HFFc6 (cell line): ENCODE measurements at places on chromosomes 4 and X. TPM values are rescaled to one million over a fixed set of nuclear protein-coding genes. Genes with fewer than 3 reads are reported as not detected.

DNA sequence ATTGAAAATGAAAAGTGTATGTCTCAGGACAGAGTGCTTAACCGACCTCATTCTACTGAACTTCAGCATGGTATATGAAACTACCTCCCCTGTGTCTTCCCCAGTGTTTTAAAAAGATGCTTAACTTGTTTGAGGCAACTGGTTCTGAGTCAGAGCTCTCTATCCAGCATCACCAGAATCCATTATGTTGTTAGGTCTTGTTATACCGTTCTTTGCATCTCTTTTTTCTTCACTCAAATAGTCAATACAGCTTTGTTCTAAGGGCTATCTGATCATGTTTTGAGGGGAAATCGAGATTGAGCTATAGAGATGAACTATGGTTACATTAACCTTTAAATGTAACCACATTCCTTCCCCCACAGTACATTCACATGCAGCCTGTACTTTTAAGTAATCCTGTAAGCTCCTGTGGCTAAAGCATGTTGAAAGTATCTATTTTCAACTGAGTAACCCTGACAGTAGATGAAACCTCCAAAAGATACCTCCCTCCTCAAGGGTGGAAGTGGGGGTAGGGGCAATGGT lies 514.4 kb downstream of the RPA4 start:
- H3K27ac ChIP-seq, result peak overlapping the region; percentile 29
- peaks cover 44% of the 10 kb centered on the region for H3K4me1 ChIP-seq
- H3K27me3 ChIP-seq, result peaks cover 2% of the 10 kb centered on the region; the same call in 1 of the 2 replicates
- no peaks in the 10 kb centered on the region for H3K36me3 ChIP-seq

DNA sequence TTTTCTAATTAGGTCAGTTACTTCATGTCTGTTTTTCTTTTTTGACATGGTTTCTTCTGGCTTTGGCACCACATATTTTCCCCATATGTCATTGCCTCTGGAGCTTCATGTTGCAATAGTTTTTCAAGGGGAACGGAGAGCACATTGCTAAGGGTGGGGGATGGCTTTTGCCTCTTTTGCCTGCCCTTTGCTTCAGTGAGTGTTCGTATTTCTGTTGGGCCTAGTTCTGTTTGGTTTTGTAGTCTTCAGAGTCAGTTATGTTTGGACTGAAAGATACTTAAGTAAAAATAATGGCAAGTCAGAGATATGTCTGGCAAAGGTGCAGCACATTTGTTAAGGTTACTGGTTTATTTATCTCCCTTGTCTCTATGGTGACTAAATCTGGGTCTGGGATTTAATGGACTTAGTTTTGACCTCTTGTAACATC lies 29.1 kb downstream of the FHL1 start:
- no peaks in the 10 kb centered on the region for H3K36me3 ChIP-seq
- peak overlapping the region; percentile 97 for H3K27ac ChIP-seq
- peaks cover 36% of the 10 kb centered on the region for H3K4me1 ChIP-seq
- no peaks in the 10 kb centered on the region for H3K27me3 ChIP-seq

The XAGE1B gene
- total RNA-seq, result not detected in 3 replicates

The CT45A8 gene
- total RNA-seq, result not detected in 3 replicates

DNA sequence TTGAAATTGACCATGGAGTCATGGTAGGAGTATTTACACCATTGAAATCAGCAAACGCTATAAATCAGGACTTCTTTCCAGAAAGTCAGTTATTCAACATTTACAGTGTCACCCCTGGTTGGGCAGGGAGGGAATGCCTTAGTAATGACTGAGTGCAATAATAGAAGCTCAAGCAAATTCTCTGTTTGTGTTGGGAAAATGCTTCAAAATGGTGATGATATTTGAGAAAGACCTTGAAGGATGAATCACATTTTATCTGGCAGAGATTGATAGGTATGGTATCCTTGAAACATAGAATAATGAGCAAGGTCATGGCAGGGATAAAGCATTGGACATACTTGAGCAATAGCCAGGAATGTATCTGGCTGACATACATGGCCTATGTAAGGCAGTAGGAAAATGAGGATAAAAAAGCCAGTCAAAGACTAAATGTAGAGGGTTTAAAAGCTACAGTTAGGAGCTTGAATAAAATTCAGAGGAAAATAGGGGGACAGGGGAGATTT lies 248.7 kb downstream of the FMR1NB start:
- H3K4me1 ChIP-seq, result no peaks in the 10 kb centered on the region
- H3K27me3 ChIP-seq, result no peaks in the 10 kb centered on the region
- no peak for DNase-seq
- no peaks in the 10 kb centered on the region for H3K36me3 ChIP-seq

DNA sequence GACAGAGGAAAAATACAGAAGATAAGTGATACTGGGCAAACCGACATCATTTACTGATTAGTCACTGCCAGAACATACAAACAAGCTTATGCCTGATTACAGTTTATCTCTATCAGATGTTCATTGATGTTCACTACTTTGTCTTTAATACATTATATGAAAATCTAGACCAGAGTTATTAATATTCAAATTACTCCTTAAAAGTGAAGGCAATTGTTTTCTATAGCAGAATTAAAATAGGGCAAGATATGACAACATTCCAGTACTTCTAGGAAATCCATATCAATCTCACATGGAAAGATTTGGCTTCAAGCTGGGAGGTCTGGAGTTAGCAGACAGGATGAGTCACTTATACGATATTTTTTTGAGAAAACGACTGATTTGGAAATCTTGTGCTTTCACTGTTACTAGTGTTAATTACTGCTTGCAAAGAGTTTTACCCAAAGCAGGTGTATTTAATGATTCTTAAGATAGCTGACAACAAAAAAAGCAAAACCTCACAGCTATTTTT lies 31.8 kb downstream of the HPGD start:
- H3K27me3 ChIP-seq, result no peaks in the 10 kb centered on the region; the same call in 1 of the 2 replicates
- no peaks in the 10 kb centered on the region for H3K4me1 ChIP-seq
- DNase-seq, result no peak
- H3K4me3 ChIP-seq, result no peak overlapping the region

DNA sequence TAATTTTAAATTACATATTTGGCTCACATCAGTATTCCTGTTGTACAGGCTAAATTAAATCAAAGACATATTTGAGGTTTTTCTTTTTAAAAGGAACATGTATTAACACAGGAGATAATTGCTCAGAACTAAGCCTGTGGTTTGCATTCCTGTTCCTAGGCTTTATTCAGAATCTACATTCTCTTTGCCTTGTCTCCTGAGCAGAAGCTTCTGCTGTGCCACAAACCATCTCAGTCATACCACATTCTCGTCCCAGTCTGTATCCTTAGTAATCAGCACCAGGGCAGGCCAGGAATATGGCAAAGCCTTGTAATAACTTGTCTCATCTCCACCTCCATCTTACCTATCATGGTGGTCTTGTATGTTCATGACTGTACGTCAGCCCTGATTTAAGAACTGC lies 162.8 kb downstream of the ARHGAP24 start:
- DNase-seq, result no peak
- H3K36me3 ChIP-seq, result no peaks in the 10 kb centered on the region
- H3K27me3 ChIP-seq, result no peaks in the 10 kb centered on the region; the same call in 1 of the 2 replicates
- H3K4me3 ChIP-seq, result no peak overlapping the region
- H3K27ac ChIP-seq, result no peak overlapping the region

DNA sequence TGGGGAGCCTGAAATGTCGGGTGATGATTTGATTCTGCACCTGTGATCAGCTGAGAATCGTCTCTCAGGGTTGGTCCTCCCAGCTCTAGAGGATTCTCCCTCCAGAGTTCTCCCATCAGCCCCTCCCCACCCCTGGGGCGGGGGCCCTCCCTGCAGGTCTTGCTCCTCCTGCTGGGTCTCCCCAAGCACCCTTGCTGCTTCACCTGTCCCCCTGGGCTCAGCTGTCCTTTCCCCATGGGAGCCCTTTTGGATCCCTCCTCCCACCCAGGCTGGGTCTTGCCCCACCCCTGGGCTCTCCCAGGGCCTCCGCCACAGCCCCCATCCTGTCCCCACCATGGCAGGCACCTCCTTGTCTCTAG lies 22.2 kb downstream of the PSAPL1 start:
- no peak for DNase-seq
- H3K27me3 ChIP-seq, result peaks cover 42% of the 10 kb centered on the region
- H3K4me1 ChIP-seq, result no peaks in the 10 kb centered on the region
- H3K27ac ChIP-seq, result no peak overlapping the region
- H3K36me3 ChIP-seq, result peaks cover 7% of the 10 kb centered on the region; the same call in 1 of the 2 replicates

The GLRA2 gene
- total RNA-seq, result not detected in 3 replicates

The SSX3 gene
- not detected in 3 replicates for total RNA-seq

GRCh38 chr4:60404027-60404426 lies 796.1 kb upstream of the ADGRL3 start:
- DNase-seq, result no peak
- H3K4me3 ChIP-seq, result no peak overlapping the region
- H3K36me3 ChIP-seq, result no peaks in the 10 kb centered on the region
- H3K27ac ChIP-seq, result no peak overlapping the region
- no peaks in the 10 kb centered on the region for H3K4me1 ChIP-seq
- no peaks in the 10 kb centered on the region for H3K27me3 ChIP-seq

- H3K36me3 ChIP-seq, result no peaks in the 10 kb centered on the region
- DNase-seq, result no peak
- H3K27ac ChIP-seq, result no peak overlapping the region
Measured at GRCh38 chr4:101938836-101939235, 148.3 kb downstream of the BANK1 start.

- no peaks in the 10 kb centered on the region for H3K4me1 ChIP-seq
- H3K27ac ChIP-seq, result no peak overlapping the region
- H3K36me3 ChIP-seq, result no peaks in the 10 kb centered on the region; the same call in 1 of the 2 replicates
Measured at GRCh38 chrX:153874366-153875125, 11.4 kb downstream of the L1CAM start.

- H3K4me3 ChIP-seq, result peak overlapping the region; percentile 43; the same call in 1 of the 2 replicates
- H3K27me3 ChIP-seq, result peaks cover 12% of the 10 kb centered on the region
- H3K4me1 ChIP-seq, result peaks cover 7% of the 10 kb centered on the region; the same call in 1 of the 2 replicates
- DNase-seq, result no peak
Measured at GRCh38 chrX:86149119-86149518, 868 bp downstream of the DACH2 start.

The VCX2 gene
- total RNA-seq, result not detected in 3 replicates

The GPR173 gene
- total RNA-seq, result 1.6 and 2.1 TPM in 2 replicates

GRCh38 chrX:12292996-12293765 lies 154.9 kb downstream of the FRMPD4 start:
- no peak overlapping the region for H3K27ac ChIP-seq
- DNase-seq, result peak; percentile 52
- H3K36me3 ChIP-seq, result no peaks in the 10 kb centered on the region
- no peaks in the 10 kb centered on the region for H3K27me3 ChIP-seq
- no peak overlapping the region for H3K4me3 ChIP-seq

The HTN1 gene
- total RNA-seq, result not detected in 2 replicates

The SPIN2A gene
- total RNA-seq, result 0.15 to 1.0 TPM (median 0.18 TPM) in 3 replicates

GRCh38 chr4:42415281-42415680 lies 18.0 kb downstream of the SHISA3 start:
- peaks cover 14% of the 10 kb centered on the region; the same call in 1 of the 2 replicates for H3K4me1 ChIP-seq
- no peaks in the 10 kb centered on the region; the same call in 1 of the 2 replicates for H3K27me3 ChIP-seq
- no peak overlapping the region for H3K27ac ChIP-seq
- DNase-seq, result no peak
- H3K4me3 ChIP-seq, result no peak overlapping the region

The KLF8 gene
- total RNA-seq, result 0.05 to 0.09 TPM in 2 of 3 replicates, not detected in the other

- peaks cover 24% of the 10 kb centered on the region for H3K4me1 ChIP-seq
- peaks cover 6% of the 10 kb centered on the region for H3K36me3 ChIP-seq
- H3K4me3 ChIP-seq, result no peak overlapping the region
- no peak for DNase-seq
- peaks cover 3% of the 10 kb centered on the region for H3K27me3 ChIP-seq
- no peak overlapping the region for H3K27ac ChIP-seq
Measured at GRCh38 chr4:109562457-109563239, 2.6 kb downstream of the MCUB start.

The POU3F4 gene
- total RNA-seq, result not detected in 3 replicates

- H3K27me3 ChIP-seq, result peaks cover 3% of the 10 kb centered on the region
- no peak overlapping the region for H3K4me3 ChIP-seq
- H3K4me1 ChIP-seq, result peaks cover 15% of the 10 kb centered on the region
- H3K36me3 ChIP-seq, result no peaks in the 10 kb centered on the region
Measured at GRCh38 chrX:9885150-9885549, 82.0 kb upstream of the CLDN34 start.

GRCh38 chrX:6465756-6466155 lies 69.2 kb downstream of the VCX3A start:
- DNase-seq, result no peak
- no peaks in the 10 kb centered on the region for H3K4me1 ChIP-seq
- no peaks in the 10 kb centered on the region for H3K36me3 ChIP-seq
- H3K27me3 ChIP-seq, result no peaks in the 10 kb centered on the region

- DNase-seq, result no peak
- H3K4me1 ChIP-seq, result peaks cover 64% of the 10 kb centered on the region
- peaks cover 4% of the 10 kb centered on the region; the same call in 1 of the 2 replicates for H3K27me3 ChIP-seq
- no peak overlapping the region for H3K27ac ChIP-seq
- no peak overlapping the region for H3K4me3 ChIP-seq
Measured at GRCh38 chr4:98570151-98570797, 88.1 kb downstream of the TSPAN5 start.

The NDUFC1 gene
- 65.2 to 72.9 TPM (median 67.4 TPM) in 3 replicates for total RNA-seq

- no peaks in the 10 kb centered on the region for H3K36me3 ChIP-seq
- H3K27ac ChIP-seq, result no peak overlapping the region
- DNase-seq, result no peak
- no peak overlapping the region for H3K4me3 ChIP-seq
- peaks cover 16% of the 10 kb centered on the region for H3K4me1 ChIP-seq
Measured at GRCh38 chr4:124785645-124786044, 73.1 kb upstream of the ANKRD50 start.

GRCh38 chr4:55318175-55319129 lies 27.6 kb upstream of the SRD5A3 start:
- no peak overlapping the region for H3K4me3 ChIP-seq
- peaks cover 13% of the 10 kb centered on the region for H3K27me3 ChIP-seq
- DNase-seq, result no peak
- no peaks in the 10 kb centered on the region for H3K4me1 ChIP-seq

- peaks cover 26% of the 10 kb centered on the region for H3K27me3 ChIP-seq
- H3K27ac ChIP-seq, result no peak overlapping the region
- H3K4me1 ChIP-seq, result no peaks in the 10 kb centered on the region
- peaks cover 5% of the 10 kb centered on the region for H3K36me3 ChIP-seq
- H3K4me3 ChIP-seq, result no peak overlapping the region
- DNase-seq, result no peak
Measured at GRCh38 chr4:184961660-184962059, 56.6 kb upstream of the HELT start.

DNA sequence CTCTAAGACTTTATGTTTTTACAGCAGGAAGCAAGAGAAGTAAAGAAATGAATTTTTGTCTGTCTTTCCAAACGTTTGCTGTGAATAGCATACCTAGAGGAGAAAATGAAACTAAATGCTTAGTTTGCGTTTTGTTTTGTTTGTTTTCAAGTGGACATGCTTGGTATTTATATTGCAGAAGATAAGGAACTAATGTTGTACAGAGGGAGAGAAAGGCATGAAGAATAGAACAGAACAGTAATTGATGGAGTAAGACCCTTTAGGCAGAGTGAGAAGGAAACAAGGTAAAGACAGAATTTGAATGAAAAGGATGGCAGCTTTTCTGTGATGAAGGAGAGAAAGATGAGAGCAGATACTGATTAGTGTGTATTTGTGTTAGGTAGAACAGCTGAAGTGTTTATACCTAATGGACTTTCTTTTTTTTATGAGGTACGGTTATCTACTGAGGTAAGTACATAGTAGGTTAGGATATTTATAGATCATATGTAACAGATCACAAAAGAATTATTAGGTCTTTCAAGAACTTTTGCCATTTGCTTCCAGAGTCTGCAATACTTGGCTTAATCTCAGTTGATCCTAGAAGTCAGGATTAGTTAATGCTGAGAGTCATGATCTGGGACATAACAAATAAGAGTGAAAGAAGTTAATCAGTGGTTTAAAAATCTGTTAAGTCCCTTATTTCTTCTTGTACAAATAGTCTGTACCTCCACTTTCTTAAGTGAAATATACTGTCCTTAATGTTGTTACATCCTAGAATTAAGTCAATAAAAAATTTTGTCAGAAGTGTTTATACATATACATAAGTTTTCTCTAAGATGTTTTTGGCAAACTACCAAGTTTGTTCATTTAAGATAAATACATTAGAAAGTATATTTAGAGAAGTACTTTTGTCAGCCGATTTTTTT lies 36.8 kb downstream of the FABP2 start:
- H3K27me3 ChIP-seq, result peaks cover 5% of the 10 kb centered on the region; the same call in 1 of the 2 replicates
- DNase-seq, result peak; percentile 30
- peak overlapping the region; percentile 86 for H3K4me3 ChIP-seq
- H3K27ac ChIP-seq, result peak overlapping the region; percentile 69
- H3K4me1 ChIP-seq, result peaks cover 63% of the 10 kb centered on the region
- H3K36me3 ChIP-seq, result peaks cover 17% of the 10 kb centered on the region; the same call in 1 of the 2 replicates
